ENCODE measurements at places on chromosomes 3 and 15. TPM values are rescaled to one million over a fixed set of nuclear protein-coding genes. Genes with fewer than 3 reads are reported as not detected.

Gene ZNF80
- not detected for total RNA-seq

Gene INSYN1
- 1.7 TPM for total RNA-seq

Gene LYZL4
- not detected for total RNA-seq

Gene FETUB
- total RNA-seq, result not detected

Gene SNRPN
- 75.6 TPM for total RNA-seq

Gene RTP1
- not detected for total RNA-seq

Gene VPS33B
- total RNA-seq, result 12.1 TPM

Gene IP6K2
- total RNA-seq, result 255 TPM

Gene CATSPER2
- total RNA-seq, result 58.1 TPM

Gene SPINK8
- not detected for total RNA-seq

Gene GHSR
- not detected for total RNA-seq

Gene GATA2
- 4.0 TPM for total RNA-seq

Gene CIAO2A
- 160 TPM for total RNA-seq

Gene MGLL
- 329 TPM for total RNA-seq

Gene SLC28A1
- total RNA-seq, result not detected

Gene RETNLB
- total RNA-seq, result 14.2 TPM

Gene ITIH1
- not detected for total RNA-seq

Gene CORO2B
- total RNA-seq, result 2.2 TPM

Gene CACNA2D2
- total RNA-seq, result 0.48 TPM

Gene TM6SF1
- total RNA-seq, result 1.7 TPM

Gene ZBED2
- total RNA-seq, result not detected

Gene CFAP100
- total RNA-seq, result not detected

Gene CLDN18
- total RNA-seq, result not detected

Gene RHOV
- 4.0 TPM for total RNA-seq

Gene CLDN11
- total RNA-seq, result 13.5 TPM

Gene SLCO2A1
- 18.3 TPM for total RNA-seq

Gene OIP5
- total RNA-seq, result not detected

Gene ROPN1B
- total RNA-seq, result not detected

Gene NR1I2
- 78.0 TPM for total RNA-seq

Gene ECE2
- not detected for total RNA-seq

Gene PCLAF
- total RNA-seq, result 3.3 TPM

Gene KPNA1
- total RNA-seq, result 32.7 TPM

Gene GP5
- total RNA-seq, result not detected

Gene LRRC34
- not detected for total RNA-seq

Gene CCRL2
- total RNA-seq, result 12.5 TPM

Gene DRD3
- total RNA-seq, result not detected

Gene MOBP
- total RNA-seq, result 0.27 TPM

Gene ITPKA
- 57.6 TPM for total RNA-seq

Gene PARL
- total RNA-seq, result 27.3 TPM

Gene GOLGA8R
- 2.9 TPM for total RNA-seq

Gene ANKRD34C
- total RNA-seq, result not detected
